Activated CD4-positive, alpha-beta memory T cell treated with anti-CD3 and anti-CD28 coated beads for 36 hours (primary cell): ENCODE measurements at places on chromosomes 1 and 21. TPM values are rescaled to one million over a fixed set of nuclear protein-coding genes. Genes with fewer than 3 reads are reported as not detected.

DNA sequence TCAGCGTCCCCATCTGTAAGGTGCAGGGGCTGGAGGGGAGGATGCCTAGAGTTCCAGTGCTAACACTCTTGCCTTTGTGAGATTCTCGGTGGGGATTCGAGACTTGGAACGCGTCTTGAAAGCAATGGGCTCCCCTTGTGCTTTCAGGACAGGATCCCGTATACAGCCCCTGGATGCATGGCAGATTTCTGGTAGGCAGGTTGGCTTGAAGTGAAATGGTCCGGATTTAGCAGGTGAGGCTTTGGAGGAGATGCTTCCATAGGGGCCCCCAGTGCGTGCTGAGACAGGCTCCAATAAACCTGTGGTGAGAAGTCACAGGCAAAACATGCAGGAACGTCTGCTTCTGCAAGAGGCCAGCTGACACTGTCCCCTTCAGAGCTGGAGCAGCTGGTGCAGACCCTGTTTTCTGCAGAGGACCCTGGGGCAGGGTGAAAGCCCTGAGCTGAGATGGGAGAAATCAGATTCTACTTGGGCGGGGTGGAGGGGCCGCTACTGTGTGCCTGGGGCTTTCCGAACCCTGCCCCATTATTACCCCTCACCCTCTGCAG lies 270.4 kb downstream of the PTPRU start:
- no peak overlapping the region for H3K4me3 ChIP-seq
- no peaks in the 10 kb centered on the region for H3K36me3 ChIP-seq
- no peak overlapping the region for H3K27ac ChIP-seq
- H3K4me1 ChIP-seq = no peaks in the 10 kb centered on the region

Gene ARHGEF16
- total RNA-seq = 0.24 TPM

GRCh38 chr1:225423518-225423855 lies 4.4 kb downstream of the LBR start:
- H3K27me3 ChIP-seq = no peaks in the 10 kb centered on the region
- peaks cover 34% of the 10 kb centered on the region for H3K36me3 ChIP-seq
- H3K27ac ChIP-seq = peak overlapping the region; percentile 26
- peaks cover 53% of the 10 kb centered on the region for H3K4me1 ChIP-seq
- DNase-seq = no peak

DNA sequence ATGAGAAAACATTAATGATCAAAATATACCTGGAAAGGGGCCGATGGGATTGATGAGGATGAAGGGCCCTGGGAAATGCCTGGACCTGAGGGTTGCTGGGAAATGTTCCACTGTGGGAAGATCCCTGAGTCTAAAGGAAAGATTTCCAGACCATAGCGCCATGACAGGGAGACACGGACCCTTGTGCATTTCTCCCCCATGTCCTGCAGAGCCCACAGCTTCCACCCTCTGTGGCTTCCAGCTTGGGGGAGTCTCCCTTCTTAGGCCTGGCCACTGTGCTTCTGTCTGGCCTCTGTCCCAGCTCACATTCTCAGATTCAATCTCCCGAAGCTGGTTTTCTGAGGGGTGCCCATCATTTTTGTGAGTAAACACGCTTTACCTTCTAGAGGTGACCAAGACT lies 1.0 kb upstream of the PRAMEF12 start:
- no peaks in the 10 kb centered on the region for H3K4me1 ChIP-seq
- DNase-seq = no peak
- no peak overlapping the region for H3K27ac ChIP-seq
- H3K36me3 ChIP-seq = no peaks in the 10 kb centered on the region
- H3K4me3 ChIP-seq = no peak overlapping the region

- H3K4me3 ChIP-seq = no peak overlapping the region
- H3K27ac ChIP-seq = no peak overlapping the region
- no peaks in the 10 kb centered on the region for H3K36me3 ChIP-seq
Observed at GRCh38 chr1:221274373-221274772, 395.1 kb downstream of the HLX start.

DNA sequence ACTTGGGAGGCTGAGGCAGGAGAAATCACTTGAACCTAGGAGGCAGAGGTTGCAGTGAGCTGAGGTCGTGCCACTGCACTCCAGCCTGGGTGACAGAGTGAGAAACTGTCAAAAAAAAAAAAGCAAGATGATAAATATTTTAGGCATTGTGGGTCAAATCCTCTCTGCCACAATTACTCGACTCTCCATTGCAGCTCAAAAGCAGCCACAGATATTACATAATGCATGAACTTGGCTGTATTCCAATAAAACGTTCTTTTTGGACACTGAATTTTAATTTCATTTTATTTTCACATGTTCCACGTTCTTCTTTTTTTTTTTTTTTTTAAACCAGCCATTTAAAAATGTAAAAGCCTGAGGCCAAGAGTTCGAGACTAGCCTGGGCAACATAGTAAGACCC lies 69.4 kb downstream of the TCP10L start:
- H3K27me3 ChIP-seq = no peaks in the 10 kb centered on the region
- DNase-seq = no peak
- H3K4me3 ChIP-seq = no peak overlapping the region
- H3K36me3 ChIP-seq = peaks cover 5% of the 10 kb centered on the region
- H3K4me1 ChIP-seq = no peaks in the 10 kb centered on the region

DNA sequence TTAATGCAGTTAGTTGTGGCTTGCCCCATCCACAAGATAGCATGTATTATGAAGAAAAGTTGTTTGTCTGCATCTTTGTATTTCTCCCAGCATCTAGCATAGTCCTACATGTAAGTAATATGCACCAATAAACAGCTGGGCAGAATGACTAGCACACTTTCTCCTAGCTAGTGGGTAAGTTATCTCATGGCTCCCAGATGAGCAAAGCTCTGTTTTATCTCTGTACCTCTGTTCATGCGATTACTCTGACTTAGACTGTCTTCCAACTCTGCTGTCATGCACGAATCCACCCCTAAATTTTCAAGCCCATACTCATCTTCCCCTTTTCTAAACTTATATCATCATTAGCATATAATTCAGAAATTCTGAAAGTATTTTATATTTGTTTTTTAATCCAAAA lies 37.5 kb upstream of the KCTD3 start:
- H3K4me3 ChIP-seq = no peak overlapping the region
- no peaks in the 10 kb centered on the region for H3K4me1 ChIP-seq
- no peak for DNase-seq
- peaks cover 17% of the 10 kb centered on the region for H3K27me3 ChIP-seq
- no peaks in the 10 kb centered on the region for H3K36me3 ChIP-seq

- H3K27me3 ChIP-seq = peaks cover 3% of the 10 kb centered on the region
- no peak overlapping the region for H3K27ac ChIP-seq
- no peaks in the 10 kb centered on the region for H3K4me1 ChIP-seq
Observed at GRCh38 chr21:45427331-45428271, 22.6 kb downstream of the COL18A1 start.

Gene PRKCZ
- total RNA-seq = 14.7 TPM

DNA sequence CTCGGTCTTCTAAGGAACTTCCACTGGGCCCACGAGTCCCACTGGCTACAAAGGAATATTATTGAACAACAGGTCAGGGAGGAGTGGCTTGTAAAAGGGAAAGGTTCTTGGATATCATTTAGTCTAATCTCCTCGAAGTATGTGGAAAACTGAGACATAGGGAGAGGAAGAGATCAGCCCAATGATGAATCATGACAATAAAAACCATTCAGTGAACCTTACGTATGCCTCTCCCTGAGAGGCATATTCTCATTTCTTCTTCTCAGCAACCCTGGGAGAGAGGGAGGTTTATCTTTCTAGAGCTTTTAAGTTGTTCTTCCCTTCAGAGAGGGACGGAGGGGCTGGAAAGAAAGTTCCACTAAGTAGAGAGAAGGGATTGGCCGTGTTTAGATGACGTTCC lies 5.3 kb upstream of the MOB3C start:
- no peaks in the 10 kb centered on the region for H3K36me3 ChIP-seq
- H3K27me3 ChIP-seq = no peaks in the 10 kb centered on the region
- peaks cover 13% of the 10 kb centered on the region for H3K4me1 ChIP-seq
- no peak for DNase-seq

GRCh38 chr1:170664828-170665612 lies 1.1 kb downstream of the PRRX1 start:
- no peak overlapping the region for H3K27ac ChIP-seq
- H3K27me3 ChIP-seq = peaks cover 84% of the 10 kb centered on the region
- H3K4me3 ChIP-seq = peak overlapping the region; percentile 41
- peaks cover 39% of the 10 kb centered on the region for H3K4me1 ChIP-seq

GRCh38 chr1:226763905-226764264 lies 24.8 kb upstream of the ITPKB start:
- H3K4me1 ChIP-seq = peaks cover 32% of the 10 kb centered on the region
- no peak overlapping the region for H3K4me3 ChIP-seq
- H3K36me3 ChIP-seq = no peaks in the 10 kb centered on the region

GRCh38 chr1:209029737-209030136 lies 553.8 kb upstream of the CAMK1G start:
- H3K27me3 ChIP-seq = peaks cover 5% of the 10 kb centered on the region
- H3K4me1 ChIP-seq = no peaks in the 10 kb centered on the region
- H3K27ac ChIP-seq = no peak overlapping the region
- H3K36me3 ChIP-seq = no peaks in the 10 kb centered on the region
- no peak for DNase-seq

Gene LDLRAD1
- total RNA-seq = not detected

Gene DCDC2B
- not detected for total RNA-seq

GRCh38 chr21:32844653-32845436 lies 73.3 kb upstream of the PAXBP1 start:
- peaks cover 5% of the 10 kb centered on the region for H3K27me3 ChIP-seq
- no peaks in the 10 kb centered on the region for H3K4me1 ChIP-seq
- no peak overlapping the region for H3K27ac ChIP-seq

GRCh38 chr1:11887666-11888007 lies 28.9 kb upstream of the NPPB start:
- peaks cover 5% of the 10 kb centered on the region for H3K27me3 ChIP-seq
- no peaks in the 10 kb centered on the region for H3K36me3 ChIP-seq
- no peak overlapping the region for H3K4me3 ChIP-seq
- no peak for DNase-seq
- no peaks in the 10 kb centered on the region for H3K4me1 ChIP-seq
- H3K27ac ChIP-seq = no peak overlapping the region

GRCh38 chr1:42146626-42147320 lies 6.4 kb upstream of the GUCA2B start:
- H3K27ac ChIP-seq = no peak overlapping the region
- peaks cover 5% of the 10 kb centered on the region for H3K4me1 ChIP-seq
- DNase-seq = peak; percentile 80
- no peaks in the 10 kb centered on the region for H3K36me3 ChIP-seq

DNA sequence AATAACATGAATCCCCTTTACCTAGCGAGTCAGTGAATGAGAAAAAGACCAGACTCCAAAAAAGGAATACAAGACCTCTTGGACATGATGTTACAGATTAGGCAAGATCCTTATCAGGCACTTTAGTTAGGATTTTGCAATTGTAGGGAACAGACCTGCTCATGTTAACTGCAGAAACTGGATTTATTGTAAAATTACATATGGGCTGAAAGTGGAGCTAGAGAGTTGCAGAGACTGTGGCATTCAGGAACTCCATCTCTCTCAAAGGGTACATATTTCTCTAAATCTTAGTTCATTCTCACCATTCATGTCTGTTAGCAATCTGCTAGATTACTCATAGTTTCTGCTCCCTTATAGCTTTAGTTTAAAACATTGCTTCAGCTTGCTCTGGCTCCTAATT lies 142.2 kb downstream of the PAPPA2 start:
- no peak overlapping the region for H3K4me3 ChIP-seq
- H3K27ac ChIP-seq = no peak overlapping the region
- DNase-seq = no peak
- no peaks in the 10 kb centered on the region for H3K36me3 ChIP-seq
- no peaks in the 10 kb centered on the region for H3K4me1 ChIP-seq
- no peaks in the 10 kb centered on the region for H3K27me3 ChIP-seq

Gene TPTE
- total RNA-seq = not detected

Gene NPHS2
- total RNA-seq = not detected

DNA sequence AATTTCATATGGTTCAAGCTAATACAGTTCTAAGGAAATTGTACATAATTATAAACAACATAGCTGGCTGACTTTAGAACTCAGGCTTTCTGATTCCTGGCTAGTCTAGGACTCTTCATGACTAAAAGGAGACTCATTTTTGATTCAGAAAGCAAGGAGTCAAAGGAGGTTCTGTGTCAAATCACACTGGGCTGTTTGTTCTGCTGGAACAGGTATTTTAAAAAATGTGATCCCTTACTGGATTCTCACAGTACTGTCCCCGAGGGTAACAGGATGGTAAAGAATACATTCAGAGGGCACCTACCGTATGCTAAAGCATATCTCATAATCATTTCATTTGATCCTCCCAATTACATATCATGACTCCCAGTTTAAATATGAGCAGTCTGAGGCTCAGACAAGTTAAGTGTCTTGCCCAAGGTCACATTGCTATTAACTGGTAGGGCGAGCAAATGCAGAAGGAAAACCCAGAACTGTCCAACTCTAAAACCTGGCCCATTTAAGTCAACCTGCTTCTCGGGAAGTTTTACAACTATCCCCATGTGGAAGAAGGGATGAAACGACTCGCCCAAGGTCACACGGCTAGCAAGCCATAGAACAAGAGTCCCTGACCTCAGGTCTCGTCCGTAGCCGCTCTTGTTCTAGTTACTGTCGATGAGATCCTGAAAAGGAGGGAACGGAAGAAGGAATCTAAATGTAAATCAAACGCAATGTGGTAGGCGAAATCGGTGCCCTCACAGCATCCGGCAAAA lies 675 bp downstream of the MYSM1 start:
- peaks cover 15% of the 10 kb centered on the region for H3K4me1 ChIP-seq
- peak overlapping the region; percentile 95 for H3K4me3 ChIP-seq
- H3K27me3 ChIP-seq = no peaks in the 10 kb centered on the region
- H3K36me3 ChIP-seq = peaks cover 13% of the 10 kb centered on the region
- DNase-seq = no peak

Gene UBE2U
- total RNA-seq = not detected

- peaks cover 15% of the 10 kb centered on the region for H3K4me1 ChIP-seq
- H3K4me3 ChIP-seq = no peak overlapping the region
- H3K36me3 ChIP-seq = no peaks in the 10 kb centered on the region
- peaks cover 6% of the 10 kb centered on the region for H3K27me3 ChIP-seq
- peak overlapping the region; percentile 58 for H3K27ac ChIP-seq
Observed at GRCh38 chr1:230326971-230327891, 98.9 kb downstream of the PGBD5 start.

GRCh38 chr21:33265664-33266049 lies 510 bp upstream of the IL10RB start:
- peak; percentile 45 for DNase-seq
- H3K4me3 ChIP-seq = peak overlapping the region; percentile 80
- H3K27me3 ChIP-seq = no peaks in the 10 kb centered on the region
- peaks cover 54% of the 10 kb centered on the region for H3K4me1 ChIP-seq
- H3K27ac ChIP-seq = peak overlapping the region; percentile 83

GRCh38 chr1:35544976-35545375 lies 12.2 kb downstream of the KIAA0319L start:
- H3K27ac ChIP-seq = no peak overlapping the region
- peaks cover 49% of the 10 kb centered on the region for H3K4me1 ChIP-seq
- H3K36me3 ChIP-seq = peaks cover 9% of the 10 kb centered on the region
- DNase-seq = peak; percentile 69
- no peak overlapping the region for H3K4me3 ChIP-seq
- no peaks in the 10 kb centered on the region for H3K27me3 ChIP-seq

Gene DFFB
- 8.3 TPM for total RNA-seq

Gene MMEL1
- total RNA-seq = 1.00 TPM

DNA sequence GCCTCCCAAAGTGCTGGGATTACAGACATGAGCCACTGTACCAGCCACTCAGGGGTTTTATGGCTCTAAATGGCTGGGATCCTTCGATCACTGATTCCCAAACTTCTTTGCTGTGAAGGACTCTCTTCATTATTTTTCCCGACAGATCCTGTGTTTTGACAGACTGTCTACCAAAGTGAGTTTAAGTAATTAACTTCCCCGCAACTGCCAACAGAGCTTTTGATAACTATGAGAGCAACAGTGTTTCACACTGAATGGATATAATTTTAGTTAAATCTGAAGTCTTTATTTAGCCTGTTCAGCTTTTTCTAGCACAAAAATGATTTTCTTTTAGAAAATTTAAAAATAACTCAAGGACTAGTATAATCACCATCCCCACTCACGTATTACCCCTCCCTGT lies 12.6 kb upstream of the RABIF start:
- DNase-seq = no peak
- no peaks in the 10 kb centered on the region for H3K4me1 ChIP-seq
- H3K27me3 ChIP-seq = no peaks in the 10 kb centered on the region
- H3K36me3 ChIP-seq = peaks cover 16% of the 10 kb centered on the region
- no peak overlapping the region for H3K27ac ChIP-seq
